ENCODE measurements at places on chromosomes 7 and 10. TPM values are rescaled to one million over a fixed set of nuclear protein-coding genes. Genes with fewer than 3 reads are reported as not detected.

- no peak overlapping the region for H3K4me3 ChIP-seq
- H3K36me3 ChIP-seq, result no peaks in the 10 kb centered on the region
- H3K27ac ChIP-seq, result no peak overlapping the region
- no peaks in the 10 kb centered on the region for H3K4me1 ChIP-seq
- DNase-seq, result no peak
Observed at GRCh38 chr10:104218751-104219150, 13.4 kb downstream of the CFAP43 start.

DNA sequence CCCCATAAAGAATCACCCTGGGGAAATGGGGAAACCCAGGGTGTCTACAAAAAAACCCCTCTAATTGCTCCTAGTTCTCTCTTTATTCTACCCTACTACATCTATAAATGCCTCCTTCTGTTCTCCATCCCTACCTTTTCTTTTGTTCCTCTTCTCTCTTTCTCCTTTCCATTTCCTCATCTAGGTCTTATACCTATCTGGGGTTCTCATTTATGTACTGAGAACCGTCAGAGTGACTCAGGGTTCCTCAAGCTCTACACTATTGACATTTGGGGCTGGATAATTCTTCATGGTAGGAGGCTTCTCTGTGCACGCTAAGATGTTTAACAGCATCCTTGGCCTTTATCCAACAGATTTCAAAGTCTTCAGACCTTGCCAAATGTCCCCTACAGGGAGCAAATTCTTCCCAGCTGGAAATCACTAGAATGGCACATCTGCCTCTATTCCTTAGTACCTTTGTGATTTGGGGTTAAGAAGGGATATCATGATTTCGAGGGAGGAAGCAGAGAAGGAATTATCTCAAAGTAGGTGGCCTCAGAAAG is 137.4 kb upstream of the PTN start:
- H3K36me3 ChIP-seq, result no peaks in the 10 kb centered on the region
- H3K4me3 ChIP-seq, result no peak overlapping the region
- no peak overlapping the region for H3K27ac ChIP-seq

Gene GPRIN2
- 39.8 TPM for total RNA-seq

Gene PLCE1
- total RNA-seq, result 6.9 TPM

Gene C7orf57
- total RNA-seq, result 1.6 TPM
